Activated naive CD8-positive, alpha-beta T cell treated with anti-CD3 and anti-CD28 coated beads, Interleukin-2, amount 50 U/mL, for 24 hours (primary cell): ENCODE measurements at places on chromosomes 3 and 15.

DNA sequence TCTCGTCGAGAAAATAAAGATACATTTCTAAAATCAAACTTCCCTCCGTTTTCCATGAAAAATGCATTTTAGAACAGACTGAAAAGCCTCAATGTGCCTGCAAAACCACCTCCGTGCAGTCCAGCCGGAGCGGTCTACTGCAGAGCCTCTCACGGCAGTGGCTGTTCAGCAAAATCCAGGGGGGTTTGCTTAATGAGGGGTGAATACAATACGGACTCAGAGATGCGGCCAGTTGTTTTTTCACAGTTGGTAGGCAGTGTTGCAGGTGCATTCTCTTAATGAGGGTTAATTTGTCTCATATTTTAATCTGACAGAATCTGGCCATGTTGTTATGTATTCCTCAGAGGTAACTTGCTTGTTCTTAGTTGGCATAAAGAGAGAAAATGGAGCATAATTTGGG, 223.0 kb downstream of the EBLN2 start:
- H3K4me1 ChIP-seq, result no peaks in the 10 kb centered on the region
- no peak for DNase-seq
- H3K36me3 ChIP-seq, result no peaks in the 10 kb centered on the region
- H3K4me3 ChIP-seq, result no peak overlapping the region
- peaks cover 2% of the 10 kb centered on the region for H3K27me3 ChIP-seq

GRCh38 chr15:95292785-95293450, 1037.6 kb upstream of the NR2F2 start:
- no peak for DNase-seq
- peaks cover 52% of the 10 kb centered on the region for H3K27me3 ChIP-seq
- H3K36me3 ChIP-seq, result no peaks in the 10 kb centered on the region
- no peak overlapping the region for H3K4me3 ChIP-seq
- H3K27ac ChIP-seq, result no peak overlapping the region

DNA sequence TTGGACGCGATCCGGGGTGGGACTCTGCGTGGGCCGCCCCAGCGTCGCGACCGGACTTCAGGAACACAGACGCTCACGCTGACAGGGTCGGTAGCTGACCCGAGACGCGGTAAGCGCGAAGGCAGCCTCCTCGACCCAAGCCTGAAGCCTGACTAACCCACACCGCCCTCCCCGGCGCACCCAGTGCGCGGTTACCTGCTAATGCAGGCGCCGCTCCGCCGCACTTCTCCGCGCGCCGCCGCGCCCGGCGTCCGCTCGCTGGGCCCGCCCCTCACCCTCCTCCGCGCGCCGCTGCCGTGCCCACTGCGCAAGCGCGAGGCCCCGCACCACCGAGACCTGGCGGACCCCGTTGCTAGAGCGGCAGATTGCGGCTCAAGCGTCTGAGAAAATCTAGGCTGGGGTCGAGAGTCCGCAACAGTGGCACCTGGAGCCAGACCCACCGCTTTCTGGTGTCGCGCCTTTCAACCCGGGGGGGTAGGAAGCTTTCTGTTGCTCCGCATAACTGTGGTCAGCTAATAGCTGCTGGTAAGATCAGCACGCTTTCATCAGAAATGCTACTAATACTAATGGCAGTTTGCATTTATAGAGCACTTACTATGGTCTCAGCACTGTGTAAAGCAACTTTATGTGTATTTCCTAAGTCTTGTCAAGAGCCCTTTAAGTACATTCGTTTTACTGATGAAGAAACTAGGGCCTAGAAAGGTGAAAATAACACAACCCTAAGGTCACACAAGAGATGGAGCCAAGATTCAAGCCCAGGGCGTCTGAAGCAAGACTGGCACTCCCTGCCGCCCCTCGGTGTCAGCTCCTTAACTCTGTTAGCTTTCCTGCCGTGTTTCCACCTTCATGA, at the start of gene TBCCD1:
Gene TBCCD1, minus strand, starts transcription at position 268 of the 850 bp plus-strand sequence. CDS start 3,010 bp downstream, outside the sequence.
- peaks cover 63% of the 10 kb centered on the region for H3K4me1 ChIP-seq
- H3K4me3 ChIP-seq, result peak within 1 kb of the TSS; percentile 97
- peak; percentile 96 for DNase-seq
- peaks cover 17% of the 10 kb centered on the region for H3K36me3 ChIP-seq
- peaks cover 3% of the 10 kb centered on the region for H3K27me3 ChIP-seq
- H3K27ac ChIP-seq, result peak within 1 kb of the TSS; percentile 85

DNA sequence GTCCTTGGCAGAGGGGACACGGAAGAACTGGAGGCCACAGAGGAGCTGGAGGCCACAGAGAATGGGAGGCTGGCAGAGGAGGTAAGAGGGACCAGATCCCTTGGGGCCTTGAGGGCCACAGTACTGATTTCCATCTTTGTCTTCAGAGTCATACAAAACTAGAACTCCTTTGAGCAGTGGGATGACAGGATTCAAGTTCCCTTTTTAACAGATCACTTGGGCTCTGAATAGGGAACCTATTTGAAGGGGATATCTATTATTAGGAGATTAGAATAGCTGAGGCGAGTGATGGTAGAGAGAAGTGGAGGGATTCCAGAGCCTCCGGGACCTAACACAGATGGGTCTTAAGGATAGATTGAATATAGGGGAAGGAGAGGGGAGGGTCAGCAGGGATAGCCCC, 55.7 kb downstream of the OXNAD1 start:
- peaks cover 66% of the 10 kb centered on the region for H3K4me1 ChIP-seq
- peak overlapping the region; percentile 94 for H3K27ac ChIP-seq
- no peak for DNase-seq

DNA sequence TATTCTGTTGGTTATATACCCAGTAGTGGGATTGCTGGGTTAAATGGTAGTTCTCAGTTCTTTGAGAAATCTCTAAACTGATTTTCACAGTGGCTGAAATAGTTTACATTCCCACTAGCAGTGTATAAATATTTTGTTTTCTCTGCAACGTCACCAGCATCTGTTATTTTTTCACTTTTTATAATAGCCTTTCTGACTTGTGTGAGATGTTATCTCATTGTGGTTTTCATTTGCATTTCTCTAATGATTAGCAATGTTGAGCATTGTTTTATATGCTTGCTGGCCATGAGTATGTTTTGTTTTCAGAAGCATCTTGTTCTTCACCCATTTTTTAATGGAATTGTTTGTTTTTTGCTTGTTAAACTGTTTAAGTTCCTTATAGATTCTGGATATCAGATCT, 612.7 kb upstream of the SGO1 start:
- H3K36me3 ChIP-seq, result no peaks in the 10 kb centered on the region
- H3K27ac ChIP-seq, result no peak overlapping the region
- no peak for DNase-seq
